ENCODE measurements at places on chromosomes 7 and 10.

GRCh38 chr10:80253266-80253962 lies 36.0 kb downstream of the MAT1A start:
- DNase-seq: no peak

- no peak for DNase-seq
These were observed 824.6 kb upstream of the IGFBP3 start for GRCh38 chr7:46745707-46746090.

DNA sequence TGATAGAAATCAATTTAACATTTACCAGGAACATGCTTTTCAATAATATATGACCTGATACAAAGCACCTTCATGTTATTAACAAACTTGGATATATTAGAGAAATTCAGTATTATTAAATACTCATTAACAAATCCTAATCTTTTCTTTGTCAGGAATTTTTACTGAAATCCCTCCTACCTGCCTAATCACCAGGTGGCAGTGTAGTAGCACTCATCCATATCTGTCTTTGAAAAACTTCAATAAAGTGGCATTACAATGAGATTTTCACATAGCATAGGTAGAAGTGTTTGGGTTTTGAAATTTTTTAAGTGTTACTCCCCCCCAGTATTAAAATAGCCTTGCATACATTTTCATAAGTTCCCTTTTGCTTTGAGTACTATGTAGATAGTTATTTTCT lies 1246.6 kb upstream of the LRRN3 start:
- DNase-seq: no peak

- no peak for DNase-seq
These were observed 35.1 kb upstream of the GRID1 start for GRCh38 chr10:86401588-86402282.

GRCh38 chr10:110352930-110353243 lies 48.2 kb upstream of the SMNDC1 start:
- no peak for DNase-seq

DNA sequence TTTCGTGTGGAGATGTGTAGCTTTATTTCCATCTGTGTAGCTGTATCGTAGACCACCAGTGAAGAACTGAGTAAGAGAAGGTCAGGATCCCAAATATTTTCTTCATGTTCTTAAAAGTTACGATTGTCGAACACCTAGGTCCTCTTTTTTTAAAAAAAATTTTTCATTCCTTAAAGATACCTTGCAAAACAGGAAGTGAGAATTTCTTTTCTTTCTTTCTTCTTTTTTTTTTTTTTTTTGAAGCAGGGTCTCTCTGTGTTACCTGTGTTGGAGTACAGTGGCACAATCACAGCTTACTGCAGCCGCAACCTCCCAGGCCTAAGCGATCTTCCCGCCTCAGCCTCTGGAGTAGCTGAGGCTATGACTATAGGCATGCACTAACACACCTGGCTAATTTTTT lies 60.8 kb downstream of the PHTF2 start:
- no peak for DNase-seq

- no peak for DNase-seq
These were observed 81.7 kb downstream of the KMT2C start for GRCh38 chr7:152354061-152354460.

- DNase-seq: no peak
These were observed 81.4 kb downstream of the MALSU1 start for GRCh38 chr7:23380556-23380955.
